ENCODE measurements at places on chromosomes 7 and 10. TPM values are rescaled to one million over a fixed set of nuclear protein-coding genes. Genes with fewer than 3 reads are reported as not detected.

DNA sequence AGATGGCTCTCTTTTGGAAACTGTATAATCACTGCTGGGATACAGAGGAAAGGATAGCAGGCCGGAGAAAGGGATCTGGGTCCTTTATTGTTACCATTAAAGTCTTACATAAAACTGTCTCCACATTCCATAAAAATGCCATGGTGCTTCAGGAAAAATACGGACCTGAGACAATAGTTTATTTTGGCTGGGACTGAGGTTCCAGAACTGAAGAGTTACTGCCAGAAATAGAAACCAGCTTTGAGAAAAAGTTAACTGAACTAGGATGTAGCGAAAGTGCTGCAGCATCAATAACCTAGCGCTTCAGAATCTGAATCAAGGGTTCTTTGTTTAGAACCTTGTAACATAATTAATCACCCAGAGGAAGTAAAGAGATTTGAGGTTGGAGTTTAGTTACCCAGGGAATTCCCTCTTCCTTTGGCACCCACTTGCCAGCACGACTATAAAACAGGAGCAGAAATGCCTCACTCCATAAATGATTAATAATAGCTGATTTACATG is 38.0 kb downstream of the MEOX2 start:
- H3K27me3 ChIP-seq, result no peaks in the 10 kb centered on the region
- H3K36me3 ChIP-seq, result no peaks in the 10 kb centered on the region
- no peak for DNase-seq
- H3K27ac ChIP-seq, result no peak overlapping the region
- H3K4me1 ChIP-seq, result no peaks in the 10 kb centered on the region
- no peak overlapping the region for H3K4me3 ChIP-seq

DNA sequence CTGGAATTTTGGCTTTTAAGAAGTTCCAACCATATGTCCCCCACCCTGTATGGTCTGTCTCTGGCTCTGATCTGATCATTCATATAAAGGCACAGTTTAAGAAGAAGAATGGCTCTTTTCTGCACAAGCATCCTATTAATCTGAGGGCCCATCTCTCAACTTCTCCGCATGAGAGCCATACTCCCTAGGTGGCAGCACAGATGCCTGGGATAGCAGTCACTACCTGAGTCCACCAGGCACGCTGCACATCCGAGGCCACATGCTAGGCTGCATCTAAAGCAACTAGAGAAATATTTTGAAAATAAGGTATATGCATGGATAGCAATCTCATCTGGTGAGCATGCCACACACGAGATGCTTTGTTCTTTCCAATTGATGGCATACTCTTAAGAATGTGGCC is 565.5 kb downstream of the PARD3 start:
- no peaks in the 10 kb centered on the region for H3K36me3 ChIP-seq
- H3K4me1 ChIP-seq, result no peaks in the 10 kb centered on the region
- no peak overlapping the region for H3K4me3 ChIP-seq
- DNase-seq, result no peak

- peak within 1 kb of the TSS; percentile 94 for H3K27ac ChIP-seq
- DNase-seq, result peak; percentile 48
- H3K4me1 ChIP-seq, result peaks cover 7% of the 10 kb centered on the region
- no peaks in the 10 kb centered on the region for H3K27me3 ChIP-seq
- no peaks in the 10 kb centered on the region for H3K36me3 ChIP-seq
Measured at GRCh38 chr7:16421333-16422102, at the start of gene CRPPA. CRPPA (minus strand) TSS chr7:16421538; CDS start chr7:16421322, 216 bp downstream.

DNA sequence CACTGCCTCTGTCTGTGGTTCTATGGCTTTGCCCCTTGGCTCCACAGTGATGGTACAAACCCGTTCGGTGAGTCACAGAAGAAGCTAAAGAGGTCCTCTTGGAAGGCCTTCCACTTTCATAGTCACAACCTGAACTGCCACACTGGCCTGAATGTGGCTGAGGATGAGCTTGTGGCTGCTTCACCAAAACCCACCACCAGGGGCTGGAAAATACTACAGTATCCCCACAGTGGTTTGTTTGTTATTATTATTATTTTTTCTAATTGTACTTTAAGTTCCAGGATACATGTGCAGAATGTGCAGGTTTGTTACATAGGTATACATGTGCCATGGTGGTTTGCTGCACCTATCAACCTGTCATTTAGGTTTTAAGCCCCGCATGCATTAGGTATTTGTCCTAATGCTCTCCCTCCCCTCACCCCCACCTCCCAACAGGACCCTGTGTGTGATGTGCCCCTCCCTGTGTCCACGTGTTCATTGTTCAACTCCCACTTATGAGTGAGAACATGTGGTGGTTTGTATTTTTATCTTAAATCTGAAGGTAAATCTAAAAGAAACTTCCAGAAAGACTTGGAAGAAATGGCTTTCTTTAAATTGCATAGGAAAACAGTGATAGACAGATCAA is 160.8 kb upstream of the NPSR1 start:
- no peak overlapping the region for H3K4me3 ChIP-seq
- DNase-seq, result no peak
- H3K27me3 ChIP-seq, result no peaks in the 10 kb centered on the region
- no peaks in the 10 kb centered on the region for H3K36me3 ChIP-seq

- H3K4me3 ChIP-seq, result no peak overlapping the region
- H3K27me3 ChIP-seq, result no peaks in the 10 kb centered on the region
- no peaks in the 10 kb centered on the region for H3K4me1 ChIP-seq
- no peaks in the 10 kb centered on the region for H3K36me3 ChIP-seq
- H3K27ac ChIP-seq, result no peak overlapping the region
Measured at GRCh38 chr10:78224602-78225001, 190.9 kb downstream of the RPS24 start.

- no peaks in the 10 kb centered on the region for H3K36me3 ChIP-seq
- H3K4me1 ChIP-seq, result no peaks in the 10 kb centered on the region
- no peak for DNase-seq
- H3K4me3 ChIP-seq, result no peak overlapping the region
- H3K27ac ChIP-seq, result no peak overlapping the region
Measured at GRCh38 chr10:13915710-13916109, 328.9 kb downstream of the PRPF18 start.

GRCh38 chr7:51315393-51316261 is 982 bp downstream of the COBL start:
- DNase-seq, result peak; percentile 32
- peak overlapping the region; percentile 78 for H3K27ac ChIP-seq
- H3K36me3 ChIP-seq, result no peaks in the 10 kb centered on the region
- H3K4me1 ChIP-seq, result no peaks in the 10 kb centered on the region
- H3K27me3 ChIP-seq, result peaks cover 7% of the 10 kb centered on the region

DNA sequence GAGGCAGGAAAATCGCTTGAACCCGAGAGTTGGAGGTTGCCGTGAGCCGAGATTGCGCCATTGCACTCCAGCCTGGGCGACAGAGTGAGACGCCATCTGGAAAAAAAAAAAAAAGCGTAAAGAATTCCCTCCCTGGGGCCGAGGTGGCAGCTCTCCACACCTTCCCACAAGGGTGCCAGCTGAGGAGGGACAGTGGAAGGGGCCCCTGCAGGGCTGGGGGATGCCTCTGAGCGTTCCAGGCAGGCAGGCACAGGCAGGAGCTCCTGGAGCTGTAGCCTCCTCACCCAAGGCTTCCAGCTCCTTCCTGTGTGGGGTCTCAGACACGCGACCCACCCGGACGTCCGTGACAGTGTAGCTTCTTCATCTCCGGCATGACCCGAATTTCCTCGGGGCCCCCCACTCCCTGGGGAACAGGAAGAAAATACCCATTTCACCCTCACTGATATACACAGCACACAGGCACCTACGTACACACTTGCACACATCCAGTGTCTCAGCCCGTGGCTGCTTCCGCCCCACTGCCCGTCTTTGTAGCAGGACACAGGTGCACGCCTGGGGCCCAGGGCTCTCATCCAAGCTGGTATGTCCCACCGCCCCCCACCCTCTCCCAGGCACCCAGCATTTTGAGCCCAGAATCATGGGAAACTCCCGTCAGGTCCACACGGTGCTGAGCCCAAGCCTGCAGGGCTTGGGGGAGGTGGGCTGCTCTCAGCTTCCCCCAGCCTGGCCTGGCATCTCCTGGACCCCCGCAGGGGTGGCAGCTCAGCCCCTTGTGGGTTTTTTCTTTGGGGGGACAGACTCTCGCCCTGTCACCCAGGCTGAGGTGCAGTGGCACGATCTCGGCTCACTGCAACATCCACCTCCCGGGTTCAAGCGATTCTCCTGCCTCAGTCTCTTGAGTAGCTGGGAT is 25.7 kb downstream of the GRIFIN start:
- peaks cover 22% of the 10 kb centered on the region for H3K4me1 ChIP-seq
- H3K36me3 ChIP-seq, result no peaks in the 10 kb centered on the region
- H3K4me3 ChIP-seq, result no peak overlapping the region
- H3K27me3 ChIP-seq, result no peaks in the 10 kb centered on the region

- peak overlapping the region; percentile 61 for H3K27ac ChIP-seq
- no peaks in the 10 kb centered on the region for H3K27me3 ChIP-seq
- no peaks in the 10 kb centered on the region for H3K4me1 ChIP-seq
Measured at GRCh38 chr10:21518641-21519396, 6.7 kb downstream of the SKIDA1 start.

DNA sequence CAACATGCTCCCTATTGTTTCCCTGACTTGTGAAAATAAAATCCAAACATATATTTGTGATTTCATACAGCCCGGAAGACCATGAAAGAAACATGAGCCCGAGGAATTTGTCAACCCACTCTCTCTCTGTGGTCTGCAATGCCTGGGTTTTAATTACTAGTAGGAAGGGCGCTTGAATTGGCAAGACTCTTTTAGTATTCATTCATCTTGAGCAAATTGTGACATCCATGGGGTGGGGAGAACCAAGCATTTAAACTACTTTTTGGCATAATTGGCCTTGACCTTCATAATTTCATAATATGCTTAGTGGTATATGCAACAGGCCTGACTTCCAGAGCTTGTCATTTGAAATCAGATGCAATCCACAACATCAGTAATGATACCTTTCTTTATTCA is 142.4 kb upstream of the BMPER start:
- H3K4me3 ChIP-seq, result no peak overlapping the region
- no peaks in the 10 kb centered on the region for H3K36me3 ChIP-seq
- no peaks in the 10 kb centered on the region for H3K27me3 ChIP-seq
- peaks cover 10% of the 10 kb centered on the region for H3K4me1 ChIP-seq
- H3K27ac ChIP-seq, result no peak overlapping the region
- no peak for DNase-seq

DNA sequence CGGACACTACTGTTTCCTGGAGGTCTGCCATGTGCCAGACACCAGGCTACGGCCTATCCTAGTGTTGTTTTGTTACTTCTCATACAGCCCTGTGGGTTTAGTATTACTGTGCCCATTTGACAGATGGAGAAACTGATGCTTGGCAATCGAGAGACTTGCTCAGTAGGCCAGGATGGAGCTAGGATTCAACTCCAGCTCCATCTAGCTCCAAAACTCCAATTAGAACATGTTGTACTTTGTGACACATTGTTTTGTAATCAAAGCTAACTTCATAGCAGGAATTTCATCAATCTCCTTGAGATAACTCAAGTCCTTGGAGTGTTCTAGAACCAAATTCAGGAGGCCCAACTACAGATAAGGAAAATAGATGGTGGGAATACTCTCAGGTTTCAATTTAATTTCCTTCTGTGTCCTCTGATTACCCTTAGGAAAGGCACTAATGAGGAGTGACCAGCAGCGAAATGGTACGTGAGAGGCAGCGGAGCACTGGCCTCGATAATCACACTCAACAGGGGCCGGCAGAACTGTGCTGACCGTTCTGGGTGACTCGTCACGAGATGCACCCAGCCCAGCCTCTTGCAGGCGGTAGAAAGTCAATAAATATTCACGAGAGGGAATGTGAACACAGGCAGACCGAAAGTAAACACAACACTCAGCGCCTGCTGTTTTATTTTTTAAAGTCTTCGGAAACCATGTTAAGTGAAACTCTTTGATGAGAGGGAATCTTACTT is 269.6 kb upstream of the NEBL start:
- H3K4me1 ChIP-seq, result no peaks in the 10 kb centered on the region
- H3K4me3 ChIP-seq, result no peak overlapping the region
- H3K27ac ChIP-seq, result peak overlapping the region; percentile 78
- H3K27me3 ChIP-seq, result peaks cover 11% of the 10 kb centered on the region

- H3K4me1 ChIP-seq, result no peaks in the 10 kb centered on the region
- H3K36me3 ChIP-seq, result no peaks in the 10 kb centered on the region
- no peak overlapping the region for H3K4me3 ChIP-seq
- no peaks in the 10 kb centered on the region for H3K27me3 ChIP-seq
Measured at GRCh38 chr7:16970732-16971482, 89.1 kb upstream of the AGR3 start.

GRCh38 chr7:49324040-49324439 is 399.7 kb downstream of the CDC14C start:
- no peak overlapping the region for H3K27ac ChIP-seq
- H3K27me3 ChIP-seq, result no peaks in the 10 kb centered on the region
- H3K4me3 ChIP-seq, result no peak overlapping the region
- DNase-seq, result no peak
- H3K4me1 ChIP-seq, result no peaks in the 10 kb centered on the region

DNA sequence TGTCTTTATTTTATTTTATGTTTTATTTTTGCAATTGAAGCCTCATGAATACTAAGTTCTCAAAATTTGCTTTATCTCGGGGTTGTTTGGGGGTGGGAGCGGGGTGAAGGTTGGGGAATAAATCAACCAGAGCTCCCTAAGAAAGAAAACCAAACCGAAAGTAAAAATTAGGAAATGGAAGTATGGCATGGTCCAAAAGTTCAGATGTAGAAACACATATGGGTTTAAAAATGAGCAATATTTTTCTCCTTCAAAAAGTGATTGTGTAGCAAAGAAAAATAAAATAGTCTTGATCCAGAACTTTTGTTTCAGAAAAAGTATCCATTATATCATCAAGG is 177.4 kb upstream of the PLXDC2 start:
- no peaks in the 10 kb centered on the region for H3K27me3 ChIP-seq
- H3K36me3 ChIP-seq, result no peaks in the 10 kb centered on the region
- no peaks in the 10 kb centered on the region for H3K4me1 ChIP-seq
- peak overlapping the region; percentile 77 for H3K27ac ChIP-seq

GRCh38 chr7:333393-333764 is 43.4 kb downstream of the FOXL3 start:
- H3K36me3 ChIP-seq, result no peaks in the 10 kb centered on the region
- H3K4me3 ChIP-seq, result peak overlapping the region; percentile 27
- no peaks in the 10 kb centered on the region for H3K27me3 ChIP-seq
- H3K27ac ChIP-seq, result peak overlapping the region; percentile 56
- H3K4me1 ChIP-seq, result peaks cover 7% of the 10 kb centered on the region

DNA sequence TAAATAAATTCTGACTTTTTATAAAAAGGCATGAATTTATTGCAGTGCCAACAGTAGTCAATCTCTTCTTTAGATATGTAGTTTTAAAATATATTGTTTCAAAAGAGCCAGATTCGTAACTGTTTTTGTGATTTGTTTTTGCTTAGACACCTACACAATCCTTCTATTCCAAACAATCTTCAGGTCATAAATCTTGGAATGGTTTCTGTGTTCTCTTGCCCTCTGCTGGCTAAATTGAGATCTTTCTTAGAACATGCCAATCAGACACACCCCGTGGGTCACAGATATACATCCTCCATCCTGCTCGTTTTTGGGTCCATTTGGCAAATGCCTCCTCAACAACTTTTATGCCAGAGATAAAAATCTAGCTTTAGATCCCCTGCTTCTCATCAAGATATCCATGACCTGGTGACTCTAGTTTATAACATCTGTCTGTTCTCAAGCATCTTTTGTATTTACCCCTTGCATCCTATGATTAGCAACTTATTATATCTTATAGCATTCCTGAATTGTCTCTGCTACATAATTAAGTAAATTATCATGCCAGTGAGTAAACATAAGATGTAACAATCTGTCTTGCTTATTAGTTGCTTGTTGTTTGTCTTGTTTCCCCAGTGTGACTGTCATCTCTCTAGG is 35.3 kb upstream of the IFRD1 start:
- H3K27me3 ChIP-seq, result no peaks in the 10 kb centered on the region

The ODAD2 gene
- total RNA-seq, result 0.29 TPM

The SPDYE2 gene
- not detected for total RNA-seq

The SERPINE1 gene
- 80.5 TPM for total RNA-seq

The RBM48 gene
- total RNA-seq, result 11.1 TPM

The GIMAP7 gene
- 16.7 TPM for total RNA-seq

The TEX36 gene
- not detected for total RNA-seq

The FEZF1 gene
- total RNA-seq, result not detected

The LRIT1 gene
- not detected for total RNA-seq

The CRYGN gene
- total RNA-seq, result not detected

The CYP2C19 gene
- total RNA-seq, result 0.61 TPM
